ENCODE measurements at places on chromosomes 12 and 14.

GRCh38 chr12:46451276-46452021 lies 78.9 kb upstream of the SLC38A2 start:
- DNase-seq: no peak

- peak; percentile 11 for DNase-seq
Observed at GRCh38 chr14:30443368-30444007, 115.5 kb upstream of the G2E3 start.

GRCh38 chr14:30519961-30520360 lies 39.0 kb upstream of the G2E3 start:
- DNase-seq: no peak

DNA sequence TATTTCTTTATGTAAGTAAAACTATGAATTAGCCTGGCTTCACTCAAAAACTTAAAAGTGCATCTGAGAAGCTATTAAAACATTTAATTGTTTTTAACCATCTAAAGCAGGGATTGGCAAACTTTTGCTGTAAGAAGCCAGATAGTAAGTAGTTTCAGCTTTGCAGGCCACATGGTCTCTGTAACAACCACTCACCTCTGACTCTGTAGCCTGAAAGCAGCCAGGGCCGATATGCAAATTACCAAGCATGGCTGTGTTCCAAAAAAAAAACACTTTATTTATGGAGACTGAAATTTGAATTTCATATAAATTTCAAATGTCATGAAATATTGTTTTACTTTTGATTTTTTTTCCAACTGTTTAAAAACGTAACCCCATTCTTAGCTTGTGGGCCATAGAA lies 95.3 kb downstream of the CIT start:
- DNase-seq: no peak

DNA sequence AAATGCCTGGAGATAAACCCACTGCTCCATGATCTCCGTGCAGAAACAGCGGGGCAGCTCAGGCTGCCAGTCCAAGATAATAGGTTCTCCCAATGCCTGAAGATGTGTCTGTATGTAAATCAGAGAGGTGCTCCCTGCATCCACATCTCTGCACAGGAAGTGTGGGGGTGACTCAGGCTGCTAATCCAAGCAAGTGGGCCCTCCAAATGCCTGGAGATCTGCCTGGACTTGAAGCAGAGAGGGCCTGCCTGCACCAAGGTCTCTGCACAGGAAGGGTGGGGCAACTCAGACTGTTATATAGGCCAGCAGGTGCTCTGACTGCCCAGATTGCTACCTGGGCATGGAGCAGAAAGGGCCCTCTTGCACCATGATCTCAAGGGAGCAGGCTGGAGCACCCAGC lies 504.7 kb downstream of the LRFN5 start:
- no peak for DNase-seq

GRCh38 chr12:89451841-89452251 lies 72.8 kb downstream of the GALNT4 start:
- peak; percentile 68 for DNase-seq

GRCh38 chr12:94952325-94952724 lies 51.2 kb downstream of the NDUFA12 start:
- DNase-seq: no peak

DNA sequence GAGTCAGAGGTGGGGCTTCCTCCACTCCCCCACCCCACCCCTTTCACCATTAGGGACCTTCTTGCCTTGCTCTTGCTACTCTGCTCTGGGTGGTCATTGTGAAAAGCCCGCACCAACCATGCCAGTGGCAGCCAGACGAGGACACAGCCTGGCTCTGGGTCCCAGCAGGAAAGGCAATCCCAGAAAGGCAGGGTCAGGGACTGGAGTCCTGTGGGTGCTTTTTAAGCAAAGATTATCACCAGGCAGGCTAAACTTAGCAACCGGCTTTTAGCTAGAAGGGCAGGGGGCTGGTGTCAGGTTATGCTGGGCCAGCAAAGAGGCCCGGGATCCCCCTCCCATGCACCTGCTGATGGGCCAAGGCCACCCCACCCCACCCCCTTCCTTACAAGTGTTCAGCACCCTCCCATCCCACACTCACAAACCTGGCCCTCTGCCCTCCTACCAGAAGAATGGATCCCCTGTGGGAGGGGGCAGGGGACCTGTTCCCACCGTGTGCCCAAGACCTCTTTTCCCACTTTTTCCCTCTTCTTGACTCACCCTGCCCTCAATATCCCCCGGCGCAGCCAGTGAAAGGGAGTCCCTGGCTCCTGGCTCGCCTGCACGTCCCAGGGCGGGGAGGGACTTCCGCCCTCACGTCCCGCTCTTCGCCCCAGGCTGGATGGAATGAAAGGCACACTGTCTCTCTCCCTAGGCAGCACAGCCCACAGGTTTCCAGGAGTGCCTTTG lies 1.2 kb upstream of the GAPDH start:
- DNase-seq: peak; percentile 85

DNA sequence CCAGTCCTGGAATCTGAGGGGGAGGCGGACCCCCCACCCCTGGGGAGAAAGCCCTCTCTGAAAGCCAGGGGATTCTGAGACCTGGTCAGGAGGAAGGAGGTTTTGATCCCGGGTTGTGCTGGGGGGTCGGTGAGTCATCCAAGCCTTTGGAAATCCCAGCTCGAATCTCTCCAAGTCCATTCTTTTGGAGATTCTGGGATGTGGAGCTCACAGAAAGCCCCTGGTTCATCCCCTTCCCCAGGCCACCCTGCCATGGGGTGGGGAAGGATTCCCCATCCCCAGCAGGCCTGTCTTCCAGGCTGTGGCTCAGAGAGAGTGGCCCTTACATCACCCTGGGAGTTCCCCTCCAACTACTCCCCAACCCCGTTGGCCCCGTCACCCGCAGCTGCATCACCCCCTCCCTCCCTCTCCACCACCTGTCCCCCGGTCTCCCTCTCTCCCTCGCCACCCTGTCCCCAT lies 14.3 kb downstream of the EXOC3L4 start:
- DNase-seq: peak; percentile 30

GRCh38 chr14:101743701-101744100 lies 17.8 kb upstream of the PPP2R5C start:
- DNase-seq: no peak

DNA sequence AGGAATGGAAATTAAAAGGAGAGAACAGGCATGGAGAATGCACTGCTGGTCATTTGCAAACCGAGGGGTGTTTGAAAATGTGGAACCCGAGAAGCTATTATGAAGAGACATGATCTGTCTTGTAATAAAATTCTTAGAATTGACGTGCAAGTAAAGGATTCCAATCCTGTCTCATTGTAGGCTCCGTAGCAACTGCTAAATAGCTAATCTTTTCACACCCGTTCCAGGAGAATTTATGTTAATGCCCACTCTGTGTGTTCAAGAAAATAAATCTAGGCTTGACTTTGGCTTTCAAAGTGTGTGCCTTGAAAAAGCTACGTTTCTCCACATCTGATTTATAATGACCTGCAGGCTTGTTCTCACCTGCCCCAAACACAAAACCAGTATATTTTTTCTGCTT lies 380.9 kb downstream of the GLT1D1 start:
- DNase-seq: no peak

DNA sequence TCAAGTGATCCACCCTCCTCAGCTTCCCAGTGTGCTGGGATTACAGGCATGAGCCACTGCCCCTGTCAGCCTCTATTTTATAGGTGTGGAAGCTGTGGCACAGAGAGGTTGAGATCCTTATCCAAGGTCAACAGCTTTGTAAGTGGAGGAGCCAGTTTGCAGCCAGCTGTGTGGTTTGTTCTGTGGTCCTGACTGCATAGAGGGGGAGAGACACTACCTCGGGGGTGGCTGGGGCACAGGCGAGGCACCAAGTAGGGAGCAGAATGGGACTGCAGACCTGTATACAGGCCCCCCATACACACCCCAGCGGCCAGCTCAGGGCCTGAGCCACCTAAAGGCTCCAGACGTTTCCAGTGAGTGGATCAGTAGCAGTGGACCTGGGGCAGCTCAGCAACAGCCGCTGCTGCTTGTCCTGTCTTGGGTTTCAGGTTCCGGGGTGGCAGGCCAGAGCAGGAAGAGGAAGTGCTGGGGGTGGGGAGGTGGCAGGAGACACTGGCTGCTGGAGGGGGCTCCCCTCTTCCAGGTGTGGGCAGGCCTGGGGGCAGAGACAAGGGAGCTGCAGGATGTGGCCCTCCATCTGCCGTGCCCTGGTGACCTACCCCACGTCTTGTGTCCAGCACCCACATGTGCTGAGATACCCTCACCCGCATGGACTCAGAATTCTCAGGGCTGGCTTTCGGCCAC lies 11.0 kb downstream of the ORAI1 start:
- DNase-seq: no peak

DNA sequence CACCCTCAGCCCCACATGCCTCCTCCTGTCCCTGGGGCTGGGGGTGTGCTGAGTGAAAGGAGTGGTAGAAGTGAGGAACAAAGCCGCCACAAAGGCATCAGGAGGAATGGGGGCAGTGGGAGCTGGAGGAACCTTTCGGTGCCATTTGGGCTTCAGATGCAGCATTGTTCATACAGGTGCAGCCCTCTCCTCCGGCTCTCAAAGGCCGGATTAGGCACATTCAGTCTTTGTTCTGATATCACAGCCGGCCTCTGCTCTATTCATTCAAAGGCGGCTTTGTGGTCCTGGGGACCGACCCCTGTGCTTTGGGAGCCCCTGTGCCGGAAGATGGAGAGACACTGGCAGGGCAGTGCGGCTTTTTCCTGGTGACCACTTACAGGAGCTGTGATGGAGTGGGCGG lies 53.2 kb downstream of the SMOC1 start:
- no peak for DNase-seq

DNA sequence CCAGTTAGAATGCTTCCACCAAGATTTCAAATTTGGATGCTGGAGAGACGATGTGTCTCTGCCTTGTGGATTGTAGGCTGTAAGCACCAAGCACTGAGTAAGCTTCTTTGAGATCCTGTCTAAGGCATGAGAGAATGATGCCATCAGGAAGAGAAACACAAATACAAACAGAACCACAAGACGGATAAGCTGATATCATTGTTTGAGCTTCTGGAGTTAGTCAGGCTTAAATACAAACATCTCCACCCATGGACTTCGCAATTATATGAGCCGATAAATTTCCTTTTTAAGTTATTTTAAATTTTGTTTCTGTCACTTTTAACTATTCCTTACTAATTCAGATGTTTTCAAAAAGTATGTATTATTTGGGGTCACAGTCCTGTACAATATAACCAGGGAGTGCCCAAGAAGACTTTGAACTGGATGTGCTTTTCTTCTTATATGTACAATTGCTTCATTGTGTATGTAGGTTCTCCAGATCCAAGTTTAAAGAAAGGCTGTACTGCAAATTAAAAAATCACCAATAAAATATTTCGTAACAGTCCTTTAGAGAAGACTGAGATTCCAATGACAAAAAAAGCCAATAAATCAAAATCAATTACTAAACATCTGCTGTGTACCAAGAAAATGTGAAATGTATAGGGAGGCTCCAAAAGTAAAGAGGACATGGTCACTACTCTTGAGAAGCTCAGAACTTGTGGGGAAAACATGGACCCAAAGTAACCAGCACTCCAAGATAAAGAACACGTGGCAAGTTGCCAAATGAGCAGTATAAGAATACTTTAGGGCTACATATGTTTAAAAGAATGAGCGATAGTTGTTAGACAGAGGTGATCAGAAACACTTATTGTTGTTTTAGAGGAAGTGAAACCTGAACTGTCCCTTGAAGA lies 274.1 kb downstream of the ADAMTS20 start:
- no peak for DNase-seq

DNA sequence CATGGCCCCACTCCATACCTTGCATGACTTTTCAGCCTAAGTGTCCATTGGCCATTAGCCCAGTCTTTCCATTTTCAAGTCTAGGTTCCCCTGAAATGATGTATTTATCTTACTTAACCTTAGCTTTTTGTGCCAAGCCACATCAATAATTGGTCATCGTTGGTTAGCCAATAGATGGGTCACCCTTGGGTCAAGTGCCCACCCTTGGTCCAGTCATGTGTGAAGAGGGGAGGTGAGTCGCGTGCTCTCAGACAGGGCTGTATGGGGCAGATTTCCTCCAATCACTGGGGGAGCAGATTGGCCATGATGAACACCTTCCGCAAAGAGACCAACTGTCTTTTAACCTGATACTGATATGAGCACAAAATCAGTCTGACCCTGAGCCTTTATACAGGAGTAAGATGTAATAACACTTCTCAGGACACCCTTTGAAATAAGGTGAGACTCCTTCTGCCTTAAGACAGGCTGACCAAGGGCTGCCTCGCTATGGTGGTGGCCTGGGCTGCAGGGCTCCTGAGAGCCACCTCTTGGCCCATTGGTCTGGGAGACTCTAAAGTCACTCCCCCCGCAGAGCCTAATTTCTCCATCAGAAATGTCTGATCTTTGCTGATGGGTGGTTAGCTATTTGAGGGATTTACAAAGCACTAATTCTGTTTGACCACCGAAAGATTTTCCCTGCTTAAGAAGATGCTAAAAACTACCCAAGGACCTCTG lies 143.2 kb downstream of the ZFP36L1 start:
- DNase-seq: no peak

GRCh38 chr12:109758426-109759420 lies 45.1 kb downstream of the FAM222A start:
- no peak for DNase-seq

DNA sequence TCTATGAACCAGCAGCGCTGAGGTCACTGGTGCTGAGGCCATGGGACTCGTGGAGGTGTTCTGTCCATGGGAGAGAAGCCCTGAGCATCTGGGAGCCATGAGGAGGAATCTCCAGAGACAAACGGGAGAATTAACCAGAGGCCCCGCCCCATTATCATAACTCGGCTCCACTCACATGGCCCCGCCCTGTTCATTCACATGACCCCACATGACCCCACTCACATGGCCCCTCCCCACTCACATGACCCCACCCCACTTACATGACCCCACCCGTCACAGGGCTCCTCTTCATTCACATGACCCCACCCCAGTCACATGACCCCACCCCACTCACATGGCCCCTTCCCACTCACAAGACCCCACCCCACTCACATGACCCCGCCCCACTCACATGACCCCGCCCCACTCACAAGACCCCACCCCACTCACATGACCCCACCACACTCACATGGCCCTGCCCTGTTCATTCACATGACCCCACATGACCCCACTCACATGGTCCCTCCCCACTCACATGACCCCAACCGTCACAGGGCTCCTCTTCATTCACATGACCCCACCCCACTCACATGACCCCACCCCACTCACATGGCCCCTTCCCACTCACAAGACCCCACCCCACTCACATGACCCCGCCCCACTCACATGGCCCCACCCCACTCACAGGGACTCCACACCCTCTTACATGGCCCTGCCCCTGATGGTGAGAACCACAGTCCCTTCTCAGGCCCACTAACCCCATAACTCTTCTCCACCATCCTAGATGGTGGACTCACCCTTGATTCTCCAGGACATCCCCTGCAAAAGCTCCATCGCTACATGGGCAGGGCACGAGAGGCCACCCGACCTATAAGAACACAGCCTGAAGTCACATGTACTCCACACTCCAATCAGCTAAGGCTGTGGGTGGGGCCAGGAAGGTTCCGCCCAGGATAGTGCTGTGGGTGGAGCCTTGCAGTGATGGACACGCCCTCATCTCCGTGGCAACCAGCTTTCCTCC lies 151.1 kb upstream of the SFSWAP start:
- no peak for DNase-seq
